ENCODE measurements at places on chromosomes 3 and 15. TPM values are rescaled to one million over a fixed set of nuclear protein-coding genes. Genes with fewer than 3 reads are reported as not detected.
A peak's percentile ranks its signal among the peaks of the same experiment; 100 is the strongest.

- DNase-seq = no peak
Measured at GRCh38 chr3:109072194-109072593, 45.7 kb downstream of the MORC1 start.

- DNase-seq = no peak
Measured at GRCh38 chr3:63576846-63577245, 75.6 kb upstream of the SNTN start.

DNA sequence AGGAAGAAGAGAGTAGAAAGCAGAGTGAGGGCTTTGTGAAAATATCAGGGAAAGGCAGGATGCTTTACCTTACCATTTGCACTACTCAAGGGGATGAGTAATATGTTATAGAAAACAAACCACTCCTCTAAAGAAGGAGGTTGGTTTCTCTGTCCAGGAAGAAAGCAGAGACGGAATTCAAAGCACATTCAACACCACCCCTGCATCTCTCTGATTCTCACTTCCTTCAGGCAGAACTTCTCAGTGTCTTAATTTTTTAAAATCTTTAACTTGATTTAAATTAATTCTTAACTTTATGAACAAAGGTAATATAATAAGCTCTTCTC is 82.4 kb downstream of the NR2F2 start:
- DNase-seq = no peak

- no peak for DNase-seq
Measured at GRCh38 chr15:79769069-79769481, 127.7 kb downstream of the MTHFS start.

The ERICH6 gene
- not detected for polyA plus RNA-seq

DNA sequence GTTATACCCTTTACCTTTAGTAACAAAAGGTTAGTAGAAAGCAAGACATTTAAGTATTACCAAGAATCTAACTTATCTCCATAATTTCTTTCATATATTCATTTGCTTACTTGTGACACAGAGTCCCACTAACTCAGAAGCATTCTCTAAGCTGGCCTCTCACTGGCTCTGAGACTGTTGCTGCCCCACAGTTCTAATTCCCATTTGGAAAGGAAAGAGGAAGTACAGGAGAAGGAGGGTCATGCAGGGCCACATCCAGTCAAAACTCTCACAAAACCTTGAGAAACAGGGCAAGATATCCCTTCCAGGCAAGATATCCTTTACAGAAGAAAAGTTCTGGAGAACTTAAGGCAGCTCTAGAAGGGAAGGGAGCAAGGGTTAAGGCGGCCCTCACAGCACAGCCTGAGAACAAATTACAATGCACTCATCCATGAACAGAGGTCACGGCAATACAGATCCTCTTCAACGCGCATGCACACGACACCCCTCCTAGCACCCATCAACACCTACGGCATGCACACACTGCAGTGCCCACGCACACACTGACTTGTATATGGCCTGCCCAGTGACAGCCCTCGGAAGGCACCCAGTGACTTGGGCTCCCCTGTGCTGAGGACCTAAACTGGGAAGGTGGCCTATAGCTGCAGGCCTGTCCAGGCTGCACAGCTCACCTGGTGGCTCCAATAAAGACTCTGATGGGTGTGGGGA is 13.0 kb upstream of the MYO5C start:
- DNase-seq = no peak

DNA sequence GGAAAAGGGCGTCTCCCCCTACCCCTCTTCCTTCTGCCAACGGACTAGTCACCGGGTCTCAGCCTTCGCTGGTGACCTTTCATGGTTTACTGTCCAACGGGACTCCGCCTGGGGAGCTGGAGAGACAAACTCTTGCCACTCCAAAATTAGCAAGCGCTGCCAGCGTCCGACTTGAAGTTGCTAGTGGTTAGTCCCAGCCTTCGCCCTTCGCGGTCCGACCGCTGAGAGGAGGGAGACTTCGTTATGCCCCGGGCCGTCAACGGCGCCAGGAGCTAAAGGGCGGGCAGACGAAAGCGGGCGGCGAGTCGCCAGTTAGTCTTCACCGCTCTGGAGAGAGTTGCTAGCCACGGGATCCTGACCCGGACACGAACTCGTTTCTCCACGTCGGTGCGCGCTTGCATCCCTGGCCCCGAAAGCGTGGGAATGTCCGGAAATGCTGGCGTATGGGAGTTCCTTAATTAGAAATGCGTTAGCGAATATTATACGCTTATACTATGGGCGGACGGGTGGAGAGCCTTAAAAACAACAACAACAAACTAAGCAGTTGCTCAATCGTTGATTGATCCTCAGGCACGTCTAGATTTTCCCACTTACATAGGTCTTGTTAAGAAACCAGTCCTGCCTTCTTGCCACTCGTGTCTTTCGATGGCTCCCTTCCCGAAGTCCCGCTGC is 716 bp downstream of the SMC4 start:
- peak; percentile 51 for DNase-seq

- DNase-seq = no peak
Measured at GRCh38 chr3:180617049-180617448, 15.1 kb downstream of the TTC14 start.
